NCI-H446 treated with DMSO at 0.1 percent for 48 hours (cell line): ENCODE measurements at places on chromosomes 1 and 21.

- no peak for DNase-seq
These were observed 15.8 kb downstream of the CDA start for GRCh38 chr1:20604678-20605077.

DNA sequence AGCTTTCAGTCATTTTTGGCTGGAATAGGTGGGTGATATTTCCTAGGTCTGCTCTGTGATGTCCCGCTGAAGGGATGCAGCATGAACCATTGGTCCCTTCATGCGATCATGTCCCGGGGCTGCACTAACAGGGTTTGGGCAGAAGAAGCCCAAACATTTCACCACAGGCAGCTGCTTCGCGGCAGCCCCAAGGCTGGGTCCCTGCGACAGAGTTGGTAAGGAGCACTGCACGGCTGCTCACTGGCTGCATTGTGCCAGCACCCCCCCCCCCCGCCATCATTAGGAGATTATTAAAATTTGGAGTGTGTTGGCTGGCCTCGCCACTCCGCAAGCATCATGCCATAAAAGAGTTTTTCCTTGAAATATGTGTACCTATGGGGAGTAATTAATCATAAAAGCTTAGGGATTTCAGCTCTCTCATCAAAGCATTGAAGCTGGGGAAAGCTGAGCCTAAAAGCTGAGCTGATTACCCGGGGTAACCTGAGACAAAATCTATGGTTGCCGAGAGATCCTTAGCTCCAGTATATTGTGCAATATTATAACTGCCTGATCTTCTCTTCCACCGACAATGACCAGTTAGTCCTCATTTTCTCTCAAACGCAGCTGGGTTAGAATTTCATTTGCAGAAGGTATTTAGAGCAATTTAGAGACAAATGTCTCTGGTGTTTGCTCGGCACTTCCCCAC lies 62.5 kb downstream of the PEX14 start:
- DNase-seq: no peak

DNA sequence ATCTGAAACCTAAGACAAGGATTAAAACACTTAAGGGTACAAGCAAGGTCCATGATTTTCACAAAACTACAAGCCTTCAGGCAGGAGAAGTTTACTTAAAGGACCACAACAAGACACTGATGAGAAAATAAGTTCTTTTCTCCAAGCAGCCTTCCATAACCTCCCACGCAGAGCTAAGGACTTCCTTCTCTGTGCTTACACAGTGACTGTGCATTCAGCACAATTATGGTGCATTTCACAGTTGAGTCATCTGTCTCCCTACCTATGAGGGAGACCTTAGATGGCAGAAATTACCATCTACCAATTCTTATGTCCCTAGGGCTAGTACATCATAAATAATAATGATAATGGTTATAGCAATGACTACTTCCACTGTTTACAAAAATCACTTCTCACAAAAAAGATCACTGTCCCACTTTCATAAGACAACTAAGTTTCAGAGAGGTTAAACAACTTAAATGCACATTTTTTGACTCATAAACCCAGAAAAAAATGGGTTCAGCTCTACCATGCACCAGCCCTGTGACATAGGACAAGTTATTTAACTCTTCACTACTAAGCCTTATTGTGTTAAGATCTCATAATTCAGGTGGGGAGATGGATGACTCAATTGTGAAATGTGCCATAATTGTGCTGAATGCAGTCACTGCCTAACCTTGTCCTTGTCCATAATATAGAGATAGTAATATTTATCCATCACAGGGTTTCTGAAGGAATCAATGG lies 45.3 kb downstream of the TARBP1 start:
- DNase-seq: no peak

GRCh38 chr1:19698181-19698580 lies 33.5 kb downstream of the HTR6 start:
- DNase-seq: no peak

- DNase-seq: no peak
These were observed 255.8 kb downstream of the TGFB2 start for GRCh38 chr1:218600968-218601367.

DNA sequence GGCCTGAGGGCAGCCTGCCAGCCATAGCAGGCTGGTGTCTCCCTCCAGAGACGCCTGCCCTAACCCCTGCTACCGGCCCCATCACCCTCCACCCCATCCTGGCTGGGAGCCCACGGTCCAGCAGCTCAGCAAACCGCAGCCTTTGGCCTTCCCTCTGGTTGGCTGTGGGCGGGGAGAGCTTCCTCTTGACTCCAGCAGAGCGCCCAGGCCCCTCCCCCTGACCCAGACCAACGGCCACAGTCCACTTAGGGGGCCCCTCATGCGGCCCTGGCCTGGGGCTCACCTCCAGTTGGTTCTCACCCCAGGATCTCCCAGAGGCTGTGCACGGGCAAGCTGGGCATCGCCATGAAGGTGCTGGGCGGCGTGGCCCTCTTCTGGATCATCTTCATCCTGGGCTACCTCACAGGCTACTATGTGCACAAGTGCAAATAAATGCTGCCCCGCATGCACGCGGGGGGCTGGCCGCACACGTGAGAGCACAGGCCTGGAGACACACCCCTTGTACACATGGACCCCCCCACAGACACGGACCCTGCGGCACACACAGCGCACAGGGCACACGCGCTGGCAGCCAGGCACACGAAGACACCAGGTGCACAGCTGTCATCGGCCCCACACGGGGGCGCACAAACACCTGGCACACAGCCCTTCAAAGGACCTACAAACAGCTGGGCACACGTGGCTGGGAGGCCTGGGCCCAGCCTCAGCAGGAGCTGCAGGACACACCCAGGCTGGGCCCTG lies 3.1 kb downstream of the SMIM1 start:
- DNase-seq: no peak

GRCh38 chr1:182484531-182485257 lies 34.7 kb downstream of the RGSL1 start:
- DNase-seq: no peak

- DNase-seq: no peak
These were observed 35.5 kb downstream of the H3-3A start for GRCh38 chr1:226097866-226098625.

- DNase-seq: no peak
These were observed 96.5 kb downstream of the USP25 start for GRCh38 chr21:15826147-15826780.

GRCh38 chr21:45575993-45576837 lies 34.0 kb upstream of the SLC19A1 start:
- DNase-seq: no peak

GRCh38 chr1:20262810-20263534 lies 27.7 kb upstream of the VWA5B1 start:
- no peak for DNase-seq

DNA sequence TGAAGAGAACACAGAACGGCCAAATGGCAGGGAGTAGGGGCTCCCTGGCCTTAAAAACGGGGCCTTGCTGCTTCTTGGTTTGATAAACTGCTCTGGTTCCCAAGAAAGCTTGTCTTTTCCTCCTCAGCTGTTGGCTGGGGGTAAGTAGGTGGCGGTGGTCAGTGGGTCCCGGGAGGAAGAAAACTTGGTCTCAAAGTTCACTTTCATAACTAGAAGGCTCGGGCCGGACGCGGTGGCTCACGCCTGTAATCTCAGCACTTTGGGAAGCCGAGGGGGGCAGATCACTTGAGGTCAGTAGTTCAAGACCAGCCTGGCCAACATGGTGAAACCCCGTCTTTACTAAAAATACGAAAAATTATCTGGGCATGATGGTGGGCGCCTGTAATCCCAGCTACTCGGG lies 47.3 kb upstream of the CTBS start:
- no peak for DNase-seq

DNA sequence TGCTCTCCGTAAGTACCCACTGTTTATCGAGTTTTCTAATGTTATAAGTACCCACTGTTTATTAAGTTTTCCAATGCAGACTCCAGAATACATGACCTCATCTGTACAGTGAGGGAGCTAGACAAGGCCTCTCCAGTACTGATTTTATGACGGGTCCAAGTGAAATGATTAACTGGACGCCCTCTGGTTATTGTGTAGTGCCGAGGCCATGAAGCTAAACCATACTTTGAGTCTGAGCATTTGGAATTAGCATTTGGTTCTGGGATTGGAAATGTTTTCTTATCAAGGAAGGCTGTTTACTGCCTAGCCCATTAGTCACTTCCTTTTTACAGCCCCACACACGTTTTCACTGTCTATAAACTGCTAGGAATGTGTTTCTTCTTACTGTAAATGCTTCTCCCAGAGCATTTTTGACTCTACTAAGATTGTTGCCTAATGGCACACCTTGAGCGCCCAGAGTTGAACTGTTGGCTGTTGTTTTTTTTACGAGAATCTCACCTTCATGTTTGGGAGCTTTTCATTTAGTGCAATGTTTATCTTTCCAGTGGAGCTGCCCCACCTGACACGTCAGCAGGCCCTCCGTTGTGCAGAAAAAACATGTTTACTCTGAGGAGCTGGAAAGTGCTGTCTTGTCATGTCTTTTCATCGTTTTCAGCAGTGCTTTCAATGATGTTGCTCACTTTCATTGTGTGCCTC lies 26.9 kb downstream of the SPATA46 start:
- DNase-seq: no peak

- no peak for DNase-seq
These were observed 31.0 kb downstream of the UCK2 start for GRCh38 chr1:165858364-165858823.

GRCh38 chr1:89149229-89149628 lies 23.3 kb upstream of the GBP2 start:
- peak; percentile 9 for DNase-seq

GRCh38 chr1:61081686-61082310 lies 563 bp upstream of the NFIA start:
- peak; percentile 42 for DNase-seq

- no peak for DNase-seq
These were observed 104.2 kb upstream of the PROX1 start for GRCh38 chr1:213883618-213884017.

DNA sequence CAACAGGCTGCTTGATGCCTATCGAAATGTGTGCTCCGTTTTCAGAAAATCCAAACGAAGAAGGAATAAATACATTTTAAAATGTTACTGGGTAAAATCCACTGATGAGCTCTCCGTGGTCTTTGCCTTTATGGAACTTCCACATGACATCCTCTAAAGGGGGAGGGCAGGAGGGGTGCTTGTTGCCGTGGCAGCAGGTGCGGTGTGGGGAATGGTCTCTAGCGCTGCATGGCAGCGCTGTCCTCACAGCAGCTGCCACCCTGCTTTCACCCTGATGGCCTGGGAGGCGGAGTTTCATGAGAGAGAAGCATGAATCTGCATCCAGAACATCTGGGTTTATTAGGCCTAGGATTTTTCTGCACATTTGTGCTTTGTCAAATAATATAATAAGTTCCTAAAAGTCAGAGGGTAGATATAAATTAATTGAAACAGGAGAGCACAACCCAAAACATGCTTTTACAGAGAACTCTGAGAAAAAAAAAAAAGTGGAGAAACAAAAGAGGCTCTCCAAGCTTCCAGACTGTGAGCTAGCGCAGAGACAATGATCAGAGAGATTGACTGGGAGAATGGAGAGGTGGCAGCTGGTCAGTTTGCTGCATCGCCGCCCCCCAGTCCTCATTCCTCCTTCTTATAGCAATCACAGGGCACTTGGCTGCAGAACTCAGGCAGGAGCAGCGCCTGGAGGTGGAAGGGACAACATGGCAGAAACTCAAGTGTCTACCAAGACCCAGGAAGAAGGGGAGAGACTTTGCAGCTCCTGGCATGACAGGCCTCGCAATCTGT lies 228.6 kb downstream of the DSCAM start:
- no peak for DNase-seq

- DNase-seq: no peak
These were observed 9.2 kb downstream of the PDZK1IP1 start for GRCh38 chr1:47180603-47181094.

DNA sequence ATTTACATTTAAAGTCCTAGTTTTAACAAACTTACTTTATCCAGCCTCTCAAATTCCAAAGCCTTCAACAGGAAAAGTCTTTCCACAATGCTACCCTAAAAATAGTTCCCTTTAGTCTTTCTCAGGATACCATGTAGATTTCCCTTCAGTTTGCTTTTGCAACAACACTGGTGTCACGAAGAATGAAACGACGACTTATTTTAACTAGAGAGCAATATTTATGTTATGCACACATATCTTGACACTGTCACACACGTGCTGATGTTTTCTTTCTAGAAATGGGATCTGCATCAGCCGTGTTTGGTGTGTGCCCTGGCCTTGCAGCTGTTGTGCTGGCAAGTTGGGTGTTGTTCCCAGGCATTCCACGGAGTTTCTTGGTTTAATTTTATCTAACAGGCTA lies 75.5 kb downstream of the SIPA1L2 start:
- DNase-seq: no peak

DNA sequence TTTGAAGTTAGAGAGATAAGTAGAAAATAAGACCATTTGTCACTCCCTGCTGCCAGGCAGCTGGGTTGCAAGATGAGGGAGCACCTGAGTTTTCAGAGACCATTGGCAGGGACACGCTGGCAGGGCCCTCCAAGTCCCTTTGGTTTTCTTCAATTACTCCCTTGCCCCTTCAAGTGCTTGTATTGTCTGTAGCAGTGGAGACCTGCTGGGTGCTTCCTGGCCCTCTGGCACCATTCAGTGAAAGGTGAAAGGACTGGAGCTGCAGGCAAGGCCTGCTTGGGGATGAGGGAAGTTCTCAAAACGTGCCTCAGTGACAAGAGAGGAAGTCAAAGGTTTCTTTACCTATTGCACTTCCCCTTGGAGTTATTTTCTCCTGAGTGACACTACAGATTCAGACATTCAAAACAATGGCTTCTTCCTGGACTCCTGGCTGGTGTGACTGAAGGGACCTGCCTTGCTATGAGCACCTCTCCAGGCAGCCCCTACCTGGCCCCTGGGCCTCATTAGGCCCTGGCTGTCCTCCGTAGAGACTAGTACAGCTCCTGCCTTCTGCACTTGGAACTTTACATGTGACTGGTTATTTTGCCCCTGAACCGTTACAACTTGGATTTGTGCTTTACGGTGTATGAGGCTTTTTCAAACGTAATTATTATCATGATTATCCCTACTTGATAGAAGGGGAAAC lies 100.1 kb downstream of the C1orf21 start:
- no peak for DNase-seq

DNA sequence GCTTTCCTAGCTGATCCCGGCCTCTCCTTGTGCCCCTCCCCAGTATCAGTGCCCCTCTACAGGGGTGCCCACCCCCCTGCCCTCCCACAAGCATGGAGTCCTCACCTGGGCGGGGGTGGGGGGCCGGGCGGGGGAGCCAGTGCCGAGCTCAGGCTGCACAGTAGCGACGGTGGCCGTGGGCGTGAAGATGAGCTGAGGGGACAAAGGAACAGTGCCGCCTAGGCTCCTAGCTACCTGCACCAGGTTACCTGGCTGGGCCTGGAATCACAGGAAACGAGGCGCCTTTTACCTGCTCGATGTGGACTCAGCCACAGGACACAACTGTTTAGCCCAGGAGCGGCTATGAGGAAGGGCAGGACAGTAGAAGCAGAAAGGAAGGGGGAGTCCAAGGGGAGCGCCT lies 47.5 kb upstream of the A3GALT2 start:
- DNase-seq: no peak

- DNase-seq: no peak
These were observed 15.5 kb downstream of the PI4KB start for GRCh38 chr1:151311589-151312331.

GRCh38 chr1:156428746-156429288 lies 59.8 kb downstream of the RHBG start:
- DNase-seq: no peak
